ENCODE measurements at places on chromosomes 3 and 15.

GRCh38 chr3:101852983-101853840 lies 3.9 kb downstream of the NFKBIZ start:
- DNase-seq, result no peak

GRCh38 chr3:42877881-42878280 lies 2.2 kb upstream of the CYP8B1 start:
- DNase-seq, result no peak

- no peak for DNase-seq
These were observed 126.9 kb upstream of the CHL1 start for GRCh38 chr3:69690-70089.

DNA sequence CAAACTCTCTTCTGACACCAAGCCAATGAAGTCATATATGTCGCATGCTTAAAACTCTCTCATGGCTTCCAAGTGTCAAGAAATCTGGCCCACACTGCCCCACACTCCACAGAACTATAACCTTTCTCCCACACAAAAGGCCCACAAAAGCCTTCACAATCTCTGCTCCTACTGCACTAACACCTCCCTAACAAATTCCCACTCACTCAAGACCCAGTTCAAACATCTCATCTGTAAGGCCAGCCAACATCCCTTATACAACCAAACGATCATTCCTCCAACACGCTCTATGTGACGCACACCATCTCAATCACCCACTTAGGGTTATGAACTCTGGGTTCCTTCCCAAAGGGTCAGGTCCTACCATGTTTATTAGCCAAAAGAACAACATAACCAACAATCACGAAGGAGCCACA lies 13.5 kb downstream of the TBC1D2B start:
- no peak for DNase-seq

GRCh38 chr3:9079676-9080075 lies 116.4 kb upstream of the RAD18 start:
- no peak for DNase-seq

DNA sequence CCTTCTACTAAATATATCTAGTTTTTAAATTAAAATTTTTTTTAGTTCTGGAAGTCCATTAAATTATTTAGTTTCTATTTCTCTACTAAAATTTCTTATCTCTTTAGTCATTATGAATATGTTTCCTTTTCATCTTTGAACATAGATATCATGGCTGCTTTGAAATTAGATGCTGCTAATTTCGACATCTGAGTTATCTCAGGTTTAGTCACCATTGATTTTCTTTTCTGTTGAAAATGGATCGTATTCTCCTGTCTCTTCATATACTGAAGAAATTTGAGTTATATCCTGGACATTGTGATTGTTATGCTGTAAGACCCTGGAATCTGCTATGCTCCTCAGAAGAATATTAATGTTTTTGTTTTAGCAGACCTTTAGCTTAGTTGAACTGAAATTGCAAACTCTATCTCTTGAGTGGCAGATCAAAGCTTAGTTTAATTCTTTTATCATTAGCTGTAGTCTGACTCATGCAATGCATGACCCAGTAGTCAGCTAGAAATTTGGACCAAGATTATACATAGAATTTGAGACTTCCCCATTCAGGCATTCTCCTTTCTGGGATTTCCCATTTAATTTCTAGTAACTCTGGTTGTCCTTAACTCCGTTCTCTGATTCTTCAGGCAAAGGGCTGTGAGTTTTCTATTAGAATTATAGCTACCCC lies 439.8 kb upstream of the IL12A start:
- no peak for DNase-seq

- no peak for DNase-seq
These were observed 22.2 kb downstream of the SMAD3 start for GRCh38 chr15:67087507-67088172.

DNA sequence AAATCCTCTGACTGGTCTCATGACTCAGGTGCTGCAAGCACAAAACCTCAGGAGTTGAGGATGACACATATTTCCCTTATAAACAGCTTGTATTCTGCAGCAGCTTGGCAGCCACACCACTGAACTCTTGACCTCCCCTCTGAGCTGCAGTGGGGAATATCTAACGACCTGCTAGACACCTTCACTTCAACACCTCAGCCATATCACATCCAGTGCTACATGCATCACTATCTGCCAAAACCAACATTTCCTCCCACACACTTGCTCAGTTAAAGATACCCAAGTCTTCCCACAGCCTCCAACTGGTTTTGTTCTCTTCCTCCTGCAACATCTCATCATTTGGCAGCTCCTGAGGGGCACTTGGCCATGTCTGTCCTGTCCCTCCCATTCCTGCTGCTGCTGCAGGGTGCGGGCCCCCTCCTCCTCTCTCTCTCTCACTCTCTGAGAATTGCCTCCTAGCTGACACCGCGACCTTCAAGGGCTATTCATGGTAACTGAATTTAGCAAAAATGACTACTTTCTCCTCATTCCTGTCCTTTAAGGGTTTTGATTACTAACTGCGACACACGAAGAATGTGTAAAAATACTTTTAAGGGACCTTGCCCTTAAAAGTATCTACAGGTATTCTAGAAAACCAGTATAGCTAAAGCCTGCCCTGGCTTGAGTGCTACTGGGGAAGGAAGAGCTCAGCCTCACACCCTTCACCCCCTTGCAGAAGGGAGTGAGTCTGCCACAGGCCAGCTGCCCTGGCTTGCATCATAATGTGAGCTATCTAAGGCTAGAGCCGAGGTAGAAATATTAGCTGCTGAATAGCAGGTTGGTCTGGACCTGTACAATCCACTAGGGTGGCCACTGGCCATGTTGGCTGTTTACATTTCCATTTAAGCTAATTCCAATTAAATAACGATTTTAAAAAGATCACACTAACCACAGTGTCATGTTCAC lies 5.0 kb upstream of the CCR9 start:
- no peak for DNase-seq

DNA sequence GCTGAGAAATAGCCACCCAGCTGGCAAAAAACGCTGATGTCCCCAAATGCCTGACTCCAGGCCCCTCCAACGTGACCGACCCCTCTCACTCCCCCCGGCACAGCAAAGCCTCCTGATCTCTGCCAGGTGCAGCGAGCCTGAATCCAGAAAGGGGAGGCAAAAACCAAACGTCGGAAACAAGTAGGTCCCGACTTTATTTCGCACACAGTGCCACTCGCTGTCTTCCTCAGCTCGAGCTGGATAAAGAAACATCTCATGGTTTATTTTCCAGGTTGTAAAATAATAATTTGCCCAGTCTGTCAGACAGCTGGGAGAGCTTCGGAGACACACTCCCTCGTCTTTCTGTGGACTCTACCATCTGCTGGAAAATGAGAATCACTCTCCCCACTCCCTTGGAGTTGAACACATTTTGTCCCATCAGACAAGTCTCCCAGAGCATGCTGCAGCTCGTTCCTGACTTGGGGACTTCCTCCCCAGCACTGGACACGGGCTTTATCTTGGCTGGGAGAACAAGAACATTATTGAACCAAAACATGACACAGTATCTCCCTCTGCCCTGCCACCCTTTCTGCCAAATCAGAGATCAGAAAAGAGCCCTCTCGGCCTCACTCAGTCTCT lies 142.8 kb downstream of the NUP210 start:
- DNase-seq, result no peak

GRCh38 chr3:45595364-45596195 lies 1.0 kb downstream of the LIMD1 start:
- DNase-seq, result no peak
